ENCODE measurements at places on chromosomes 7 and 10.
A peak's percentile ranks its signal among the peaks of the same experiment; 100 is the strongest.

DNA sequence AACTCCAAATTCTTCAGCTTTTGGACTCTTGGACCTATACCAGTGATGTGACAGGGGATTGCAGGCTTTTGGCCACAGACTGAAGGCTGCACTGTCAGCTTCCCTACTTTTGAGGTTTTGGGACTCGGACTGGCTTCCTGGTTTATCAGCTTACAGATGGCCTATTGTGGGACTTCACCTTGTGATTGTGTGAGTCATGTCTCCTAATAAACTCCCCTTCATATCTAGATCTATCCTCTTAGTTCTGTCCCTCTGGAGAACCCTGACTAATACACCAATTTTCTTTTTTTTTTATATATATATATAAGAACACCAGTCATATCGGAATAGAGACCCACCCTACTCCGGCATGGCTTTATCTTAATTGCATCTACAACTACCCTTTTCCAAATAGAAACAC lies 166.8 kb downstream of the ETV1 start:
- DNase-seq: no peak

DNA sequence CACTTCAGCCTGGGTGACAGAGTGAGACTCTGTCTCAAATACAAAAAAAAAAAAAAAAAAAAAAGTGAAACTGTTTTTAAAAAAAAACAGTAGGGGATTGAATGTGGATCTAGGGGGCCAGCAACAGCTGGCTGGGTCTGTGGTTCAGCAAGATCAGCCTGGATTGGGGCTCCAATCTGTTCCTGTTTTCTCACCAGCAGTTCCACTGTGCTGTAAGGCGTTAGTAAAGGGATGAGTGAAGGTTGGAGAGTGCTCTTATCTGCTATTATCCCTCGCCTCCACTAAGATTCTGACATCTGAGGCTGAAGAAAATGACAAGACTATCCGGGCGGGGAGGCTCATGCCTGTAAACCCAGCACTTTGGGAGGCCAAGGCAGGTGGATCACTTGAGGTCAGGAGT lies 41.6 kb upstream of the GTF2IRD1 start:
- no peak for DNase-seq

GRCh38 chr7:141232286-141233051 lies 158.6 kb downstream of the TMEM178B start:
- no peak for DNase-seq

GRCh38 chr10:27646194-27646593 lies 99.4 kb downstream of the MKX start:
- peak; percentile 88 for DNase-seq

DNA sequence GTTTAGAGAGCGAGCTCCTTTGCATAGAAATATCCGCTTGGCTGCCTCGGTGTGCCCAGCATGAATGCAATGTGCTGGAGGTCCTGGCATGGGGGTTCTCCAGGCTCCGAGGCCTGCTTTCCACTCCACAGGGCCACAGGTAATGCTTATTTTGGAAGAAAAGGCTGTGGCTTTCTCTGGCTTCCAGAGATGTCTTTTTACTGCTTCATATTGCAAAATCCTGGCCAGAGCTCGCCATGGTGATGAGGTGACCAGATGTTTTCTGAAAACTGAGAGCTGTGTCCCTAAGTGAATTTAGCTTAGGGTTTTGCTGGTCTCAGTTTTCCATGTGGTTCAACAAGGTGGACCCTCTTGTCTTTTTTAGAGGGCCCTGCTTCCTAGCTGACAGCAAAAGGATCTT lies 65.2 kb downstream of the BMPER start:
- peak; percentile 67 for DNase-seq

GRCh38 chr7:73976761-73977618 lies 51.0 kb upstream of the ELN start:
- DNase-seq: peak; percentile 86

- DNase-seq: no peak
These were observed 23.4 kb upstream of the ARID5B start for GRCh38 chr10:61877887-61878739.

DNA sequence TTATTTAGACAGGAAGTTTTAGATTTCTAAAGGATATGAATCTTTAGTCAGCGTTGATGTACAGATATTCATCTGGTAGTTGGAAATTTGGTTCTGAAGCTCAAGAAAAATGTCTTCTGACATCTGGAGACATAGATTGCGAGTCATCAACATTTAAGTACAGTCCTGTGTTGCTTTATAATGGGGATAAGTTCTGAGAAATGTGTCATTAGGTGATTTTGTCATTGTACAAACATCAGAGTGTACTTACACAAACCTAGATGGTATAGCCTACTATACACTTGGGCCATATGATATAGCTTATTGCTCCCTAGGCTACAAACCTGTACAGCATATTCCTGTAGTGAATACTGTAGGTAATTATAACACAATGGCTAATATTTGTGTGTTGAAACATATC lies 49.6 kb upstream of the UBN2 start:
- DNase-seq: no peak

- no peak for DNase-seq
These were observed 177.2 kb upstream of the RHEB start for GRCh38 chr7:151696721-151697514.

- no peak for DNase-seq
These were observed 63.5 kb downstream of the MKLN1 start for GRCh38 chr7:131391145-131391544.

DNA sequence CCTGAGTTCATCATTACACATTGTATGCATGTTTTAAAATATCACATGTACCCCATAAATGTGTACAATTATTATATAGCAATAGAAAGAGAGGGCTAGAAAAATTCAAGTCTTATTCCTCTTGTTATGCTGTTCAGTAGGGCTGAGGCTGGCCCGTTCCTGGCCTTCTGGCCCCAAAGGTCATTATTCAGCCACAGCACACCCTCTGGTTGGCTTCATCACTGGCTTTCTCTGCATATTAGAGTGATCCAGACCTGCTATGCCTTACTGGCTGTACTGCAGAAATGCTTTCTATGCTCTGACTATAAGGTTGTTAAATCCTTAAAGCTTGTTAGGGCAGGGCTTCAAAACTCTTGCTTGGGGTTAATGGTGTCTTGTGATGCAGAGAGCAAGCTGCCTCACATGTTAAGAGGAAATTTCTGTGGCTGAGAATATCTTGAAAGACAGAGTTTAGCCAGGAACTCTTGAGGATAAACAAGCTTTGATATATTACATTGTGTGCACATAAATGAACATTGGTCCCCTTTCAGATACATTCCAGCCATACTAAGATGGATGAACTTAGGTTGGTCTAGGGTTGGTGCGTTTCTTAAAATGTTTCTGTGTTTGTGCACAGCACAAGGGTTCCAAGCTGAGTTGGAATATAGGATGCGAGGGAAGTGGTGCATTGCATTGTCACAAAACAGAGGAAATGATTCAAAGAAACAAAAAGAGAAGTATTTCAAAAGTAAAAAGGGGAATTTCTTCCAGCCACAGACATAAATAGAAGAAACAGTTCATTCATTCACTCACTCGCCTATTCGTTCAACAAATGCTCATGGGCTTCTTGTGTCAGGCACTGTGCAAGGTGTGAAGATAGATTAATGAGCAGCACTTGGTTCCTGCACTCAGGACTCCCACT lies 61.6 kb upstream of the WDR11 start:
- no peak for DNase-seq

DNA sequence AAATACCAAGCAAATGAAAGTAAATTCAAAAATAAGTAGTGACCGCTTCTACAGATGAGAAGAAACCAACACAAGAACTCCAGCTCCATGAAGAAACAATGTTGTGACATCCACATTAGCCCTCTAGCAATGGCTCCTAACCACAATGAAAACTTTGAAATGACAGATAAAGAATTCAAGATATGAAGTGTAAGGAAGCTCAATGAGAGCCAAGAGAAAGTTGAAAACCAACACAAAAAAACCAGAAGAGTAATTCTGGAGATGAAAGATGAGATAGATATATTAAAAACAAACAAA lies 68.2 kb upstream of the DDC start:
- DNase-seq: no peak

DNA sequence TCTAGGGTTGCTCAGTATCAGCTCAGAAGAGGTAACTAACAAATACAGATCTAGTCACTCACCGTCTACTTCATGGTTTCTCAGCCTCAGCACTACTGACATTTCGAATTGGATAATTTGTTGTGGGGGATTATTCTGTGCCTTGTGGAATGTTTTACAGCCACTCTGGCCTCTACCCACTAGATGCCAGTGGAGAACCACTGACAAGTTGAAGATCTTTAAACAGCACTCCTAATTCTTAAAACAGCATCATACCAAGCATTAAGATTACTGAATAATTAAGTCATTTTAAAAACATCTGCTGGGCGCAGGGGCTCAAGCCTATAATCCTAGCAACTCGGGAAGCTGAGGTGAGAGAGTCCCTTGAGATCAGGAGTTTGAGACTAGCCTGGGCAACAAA lies 82.6 kb downstream of the UPF2 start:
- DNase-seq: no peak

DNA sequence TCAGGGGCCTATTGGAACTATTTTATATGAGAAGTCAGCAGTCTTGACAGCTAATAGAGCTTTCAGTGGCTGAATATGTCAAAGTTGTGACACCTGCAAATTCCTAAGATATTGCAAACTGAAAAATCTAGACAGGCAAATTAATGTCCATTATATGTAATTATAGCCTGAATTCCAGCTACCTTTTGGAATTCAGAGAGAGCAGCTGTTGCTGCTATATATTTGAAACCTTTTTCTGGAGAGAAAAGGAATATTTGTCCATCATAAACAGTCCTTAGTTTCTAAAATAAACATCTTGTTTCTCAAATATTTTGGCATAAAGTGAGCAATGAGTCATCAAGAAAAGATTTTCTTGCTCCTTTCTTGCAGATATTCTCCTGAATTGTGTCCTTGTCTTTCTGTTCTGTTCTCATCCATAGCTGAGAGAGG lies 408.9 kb upstream of the SEMA3D start:
- peak; percentile 61 for DNase-seq

- DNase-seq: no peak
These were observed 57.6 kb downstream of the MALSU1 start for GRCh38 chr7:23356726-23357125.

- no peak for DNase-seq
These were observed 540.4 kb downstream of the CNTNAP2 start for GRCh38 chr7:146656988-146657387.

- no peak for DNase-seq
These were observed 29.1 kb upstream of the FAM107B start for GRCh38 chr10:14803827-14804226.

DNA sequence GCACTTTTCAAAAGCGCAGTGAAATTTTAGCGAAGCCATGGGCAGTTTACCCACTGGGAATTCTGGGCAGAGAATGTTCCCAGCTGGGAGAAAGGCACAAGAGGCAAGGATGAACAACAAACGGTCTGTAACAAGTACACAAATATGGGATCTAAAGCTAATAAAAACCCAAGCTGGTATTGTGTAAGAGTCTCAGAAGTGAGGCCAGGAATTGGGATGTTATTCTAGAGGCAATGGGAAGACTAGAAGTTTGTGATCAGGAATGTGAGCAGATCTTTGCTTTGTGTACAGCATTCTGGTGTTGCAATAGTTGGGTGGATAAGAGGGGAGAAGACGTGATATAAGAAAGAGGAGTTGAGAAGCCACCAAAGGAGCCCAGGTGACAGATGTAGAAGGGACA lies 15.0 kb downstream of the FZD9 start:
- peak; percentile 61 for DNase-seq

GRCh38 chr7:132428247-132428919 lies 147.9 kb downstream of the PLXNA4 start:
- DNase-seq: no peak

- no peak for DNase-seq
These were observed 151.9 kb downstream of the CHRM2 start for GRCh38 chr7:137020351-137020750.

DNA sequence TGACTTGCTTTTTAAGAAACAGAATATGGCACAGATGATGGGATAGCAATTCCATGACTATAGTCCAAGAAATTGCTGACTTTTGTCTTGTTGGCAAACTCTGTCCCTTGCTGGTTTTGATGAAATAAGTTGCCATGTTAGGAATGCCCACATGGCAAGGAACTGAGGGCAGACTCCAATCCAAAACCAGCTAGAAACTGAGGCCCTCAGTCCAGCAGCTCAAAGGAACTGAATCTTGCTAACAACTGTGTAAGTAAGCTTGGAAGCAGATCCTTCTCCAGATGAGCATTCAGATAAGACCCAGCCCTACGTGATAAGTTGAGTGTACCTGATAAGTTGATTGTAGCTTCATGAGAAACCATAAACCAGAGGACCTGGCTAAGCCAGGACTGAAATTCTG lies 64.3 kb upstream of the BMPER start:
- DNase-seq: no peak

DNA sequence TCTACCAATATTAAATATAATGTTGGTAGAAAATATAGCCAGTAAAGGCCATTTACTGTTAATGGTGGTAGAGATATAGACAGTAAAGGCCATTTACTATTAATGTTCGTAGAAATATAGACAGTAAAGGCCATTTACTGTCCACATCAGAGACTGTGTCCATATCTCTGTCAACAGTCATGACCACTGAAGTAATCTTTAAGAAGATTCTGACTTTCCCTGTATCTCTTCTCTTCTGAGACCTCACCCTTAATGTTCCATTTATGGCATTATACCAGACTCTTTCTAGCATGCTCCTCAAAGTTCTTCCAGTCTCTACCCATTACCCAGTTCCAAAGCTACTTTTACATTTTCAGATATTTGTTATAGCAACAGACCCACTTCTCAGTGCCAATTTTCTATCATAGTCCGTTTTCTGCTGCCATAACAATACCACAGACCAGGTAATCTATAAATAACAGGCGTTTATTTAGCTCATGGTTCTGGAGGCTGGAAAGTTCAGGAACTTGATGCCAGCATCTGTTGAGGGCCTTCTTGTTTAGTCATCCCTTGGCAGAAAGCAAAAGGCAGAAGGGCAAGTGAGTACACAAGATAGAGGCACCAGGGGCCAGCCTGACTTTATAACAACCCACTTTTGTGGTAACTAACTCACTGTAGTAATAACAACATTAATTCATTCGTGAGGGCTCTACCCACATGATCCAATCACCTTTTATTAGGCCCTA lies 7.9 kb upstream of the NUDCD3 start:
- DNase-seq: no peak

- DNase-seq: peak; percentile 69
These were observed 55.5 kb downstream of the SLC16A12 start for GRCh38 chr10:89479771-89480446.

DNA sequence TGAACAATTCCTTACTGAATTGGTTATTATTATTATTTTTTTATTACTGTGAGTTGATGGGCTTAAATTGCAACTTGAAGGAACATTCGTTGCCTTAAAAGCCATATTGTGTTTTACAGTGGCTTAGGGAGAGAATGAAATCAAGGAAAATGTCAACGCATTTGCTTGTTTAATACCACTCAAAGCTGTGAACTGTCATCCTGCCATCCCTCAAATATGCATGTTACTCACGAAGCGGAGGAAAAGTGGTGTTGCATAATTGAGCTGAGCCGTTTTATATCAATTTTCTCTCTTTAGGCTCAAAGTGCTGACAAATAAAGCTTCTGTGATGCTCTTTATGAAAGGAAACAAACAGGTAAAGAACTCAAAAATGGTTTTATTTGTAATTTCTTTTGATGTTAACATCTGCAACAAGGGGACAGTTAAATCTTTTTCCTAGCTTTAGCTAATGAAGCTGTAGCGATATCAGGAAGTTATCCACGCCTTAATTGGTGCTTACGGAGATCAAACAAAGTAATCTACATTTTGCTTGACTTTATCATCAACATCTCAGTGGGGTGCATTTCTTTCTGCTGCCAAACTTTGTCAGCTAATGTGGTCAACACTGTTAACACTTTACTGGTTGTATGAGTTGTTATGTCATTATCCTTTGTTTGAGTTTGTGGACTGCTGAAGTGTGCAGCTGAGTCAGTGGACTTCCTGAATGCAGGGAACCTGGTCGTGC lies 33.1 kb downstream of the GLRX3 start:
- peak; percentile 55 for DNase-seq

- no peak for DNase-seq
These were observed 560.2 kb downstream of the TCERG1L start for GRCh38 chr10:130751106-130751840.

Data from AG10803 (cell line).